ENCODE measurements at places on chromosomes 1 and 21.

- no peak overlapping the region for H3K27ac ChIP-seq
- no peaks in the 10 kb centered on the region for H3K4me1 ChIP-seq
- no peak overlapping the region for H3K4me3 ChIP-seq
- no peaks in the 10 kb centered on the region for H3K36me3 ChIP-seq
- DNase-seq, result no peak
- H3K27me3 ChIP-seq, result no peaks in the 10 kb centered on the region
Observed at GRCh38 chr1:87044840-87045239, 130.4 kb downstream of the HS2ST1 start.

GRCh38 chr1:67616394-67616985 lies 68.5 kb upstream of the GADD45A start:
- H3K4me1 ChIP-seq, result peaks cover 15% of the 10 kb centered on the region
- no peaks in the 10 kb centered on the region for H3K27me3 ChIP-seq
- no peaks in the 10 kb centered on the region for H3K36me3 ChIP-seq
- peak; percentile 16 for DNase-seq

DNA sequence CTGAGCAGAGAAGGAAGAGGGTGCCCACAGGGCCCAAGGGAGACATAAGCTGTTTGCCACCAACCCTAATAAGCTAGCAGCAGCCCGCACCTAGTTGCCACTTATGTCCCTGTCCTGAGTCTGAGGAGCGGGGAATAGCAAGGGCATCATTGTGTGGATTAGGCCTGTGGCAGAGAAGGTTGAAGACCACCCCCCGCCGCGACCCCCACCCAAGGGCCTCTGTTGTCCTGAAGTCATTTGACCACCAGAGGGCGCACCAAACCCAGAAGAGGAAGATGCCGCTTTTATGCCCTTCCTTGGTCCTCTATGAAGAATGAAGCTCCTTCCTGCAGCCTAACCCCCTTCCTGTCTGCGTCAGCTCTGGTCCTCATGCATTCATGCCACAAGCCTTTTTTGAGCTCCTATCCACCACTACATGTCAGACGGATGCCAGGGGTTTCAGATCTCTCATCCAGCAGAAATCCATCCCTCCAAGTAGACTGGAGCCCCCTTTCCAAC lies 16.6 kb downstream of the RHBG start:
- peaks cover 56% of the 10 kb centered on the region for H3K27me3 ChIP-seq
- H3K27ac ChIP-seq, result no peak overlapping the region
- peaks cover 10% of the 10 kb centered on the region for H3K4me1 ChIP-seq
- H3K36me3 ChIP-seq, result no peaks in the 10 kb centered on the region

- peak overlapping the region; percentile 85 for H3K4me3 ChIP-seq
- H3K27me3 ChIP-seq, result no peaks in the 10 kb centered on the region
- peak; percentile 12 for DNase-seq
- H3K4me1 ChIP-seq, result peaks cover 11% of the 10 kb centered on the region
- peaks cover 32% of the 10 kb centered on the region for H3K36me3 ChIP-seq
- no peak overlapping the region for H3K27ac ChIP-seq
Observed at GRCh38 chr1:42847111-42847595, 740 bp downstream of the ZNF691 start.
